AML-193 (cell line): ENCODE measurements at places on chromosomes 16 and 17.

DNA sequence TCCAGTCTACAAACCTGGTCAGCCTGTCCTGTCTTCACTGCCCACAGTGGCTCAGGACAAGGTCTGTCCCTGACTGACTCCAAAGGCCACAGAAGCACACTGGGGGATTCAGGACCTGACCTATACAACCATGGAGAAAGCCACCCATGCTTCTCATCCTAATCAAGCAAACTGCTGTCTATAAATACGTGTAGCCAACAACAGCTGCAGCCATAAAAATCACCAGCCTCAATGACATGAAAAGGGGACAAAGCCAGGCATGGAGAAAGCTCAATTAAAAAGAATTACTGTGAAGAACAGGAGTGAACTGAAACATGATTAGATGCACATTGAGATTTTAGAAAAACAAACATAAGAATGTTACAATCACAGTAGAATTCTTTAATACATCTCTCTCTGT is 170.1 kb downstream of the CDK5R1 start:
- no peak for DNase-seq

- no peak for DNase-seq
Measured at GRCh38 chr17:65222214-65222738, 85.1 kb downstream of the RGS9 start.

DNA sequence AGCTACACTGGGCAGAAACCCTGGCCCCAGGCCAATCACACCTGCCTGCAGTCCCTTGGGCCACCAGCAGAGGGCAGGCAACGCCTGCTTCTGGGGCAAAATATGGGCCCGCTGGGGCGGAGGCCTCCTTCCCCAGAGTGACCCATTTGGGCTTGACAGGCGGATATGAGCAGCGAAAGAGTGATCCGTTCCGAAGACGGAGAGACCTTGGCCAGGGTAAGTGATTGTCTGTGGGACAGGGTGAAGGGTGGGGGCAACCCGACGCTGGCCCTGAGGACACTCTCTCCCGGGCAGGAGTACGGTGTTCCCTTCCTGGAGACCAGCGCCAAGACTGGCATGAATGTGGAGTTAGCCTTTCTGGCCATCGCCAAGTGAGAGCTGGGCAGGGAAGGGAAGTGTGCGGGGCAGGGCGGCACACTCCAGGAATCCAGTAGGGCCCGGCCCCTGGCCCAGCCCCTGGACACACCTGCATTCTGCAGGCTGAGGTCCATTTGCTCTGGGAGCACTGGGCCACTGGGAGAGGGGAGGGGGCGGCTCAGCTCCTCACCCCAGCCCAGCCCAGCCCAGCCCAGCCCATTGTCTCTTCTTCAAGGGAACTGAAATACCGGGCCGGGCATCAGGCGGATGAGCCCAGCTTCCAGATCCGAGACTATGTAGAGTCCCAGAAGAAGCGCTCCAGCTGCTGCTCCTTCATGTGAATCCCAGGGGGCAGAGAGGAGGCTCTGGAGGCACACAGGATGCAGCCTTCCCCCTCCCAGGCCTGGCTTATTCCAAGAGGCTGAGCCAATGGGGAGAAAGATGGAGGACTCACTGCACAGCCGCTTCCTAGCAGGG is 3.5 kb upstream of the NHERF1 start:
- peak; percentile 51 for DNase-seq

- DNase-seq, result no peak
Measured at GRCh38 chr17:7060165-7060891, 16.4 kb upstream of the SLC16A11 start.

DNA sequence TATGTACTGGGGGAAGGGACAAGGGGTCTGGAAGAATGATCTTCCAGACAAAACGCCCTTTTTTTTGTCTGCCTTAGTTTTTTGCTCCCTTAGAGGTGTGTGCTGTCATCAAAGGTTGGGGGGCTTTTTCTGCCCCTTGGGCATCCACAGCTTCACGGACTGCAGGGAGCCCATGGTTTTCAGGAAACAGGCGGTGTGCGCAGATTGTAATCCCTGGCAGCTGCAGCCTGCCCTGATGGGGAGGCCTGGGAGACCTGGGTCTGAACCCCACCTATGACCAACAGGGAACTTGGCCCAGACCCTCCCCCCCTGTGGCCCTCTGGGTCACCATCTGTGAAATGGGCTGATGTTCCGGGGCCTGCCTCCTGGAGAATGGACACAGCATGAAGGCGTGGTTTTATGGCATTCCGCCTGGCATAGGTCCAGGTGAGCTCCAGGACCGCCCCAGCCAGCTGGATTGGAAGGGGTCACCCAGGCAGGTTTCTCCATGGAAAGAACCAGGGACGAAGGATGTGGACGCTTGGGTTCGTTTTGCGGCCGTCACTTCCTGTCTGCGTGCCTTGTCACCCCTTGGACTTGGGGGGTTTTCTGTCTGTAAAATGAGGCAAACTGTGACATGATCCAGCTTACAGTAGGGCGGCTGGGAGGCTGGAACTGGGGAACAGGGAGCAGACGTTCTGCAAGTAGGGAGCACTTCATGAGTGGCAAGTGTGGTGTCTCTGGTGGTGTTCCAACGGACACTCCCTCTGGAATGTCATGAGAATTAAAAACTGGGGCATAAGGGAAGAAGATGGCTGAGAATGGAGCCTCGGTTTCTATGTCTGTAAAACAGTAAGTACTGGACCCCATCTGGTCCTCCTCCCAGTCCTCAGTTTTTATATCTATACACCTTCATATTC is 1.5 kb downstream of the CPNE2 start:
- DNase-seq, result no peak

- no peak for DNase-seq
Measured at GRCh38 chr17:64749306-64749705, 87.2 kb upstream of the SMURF2 start.

DNA sequence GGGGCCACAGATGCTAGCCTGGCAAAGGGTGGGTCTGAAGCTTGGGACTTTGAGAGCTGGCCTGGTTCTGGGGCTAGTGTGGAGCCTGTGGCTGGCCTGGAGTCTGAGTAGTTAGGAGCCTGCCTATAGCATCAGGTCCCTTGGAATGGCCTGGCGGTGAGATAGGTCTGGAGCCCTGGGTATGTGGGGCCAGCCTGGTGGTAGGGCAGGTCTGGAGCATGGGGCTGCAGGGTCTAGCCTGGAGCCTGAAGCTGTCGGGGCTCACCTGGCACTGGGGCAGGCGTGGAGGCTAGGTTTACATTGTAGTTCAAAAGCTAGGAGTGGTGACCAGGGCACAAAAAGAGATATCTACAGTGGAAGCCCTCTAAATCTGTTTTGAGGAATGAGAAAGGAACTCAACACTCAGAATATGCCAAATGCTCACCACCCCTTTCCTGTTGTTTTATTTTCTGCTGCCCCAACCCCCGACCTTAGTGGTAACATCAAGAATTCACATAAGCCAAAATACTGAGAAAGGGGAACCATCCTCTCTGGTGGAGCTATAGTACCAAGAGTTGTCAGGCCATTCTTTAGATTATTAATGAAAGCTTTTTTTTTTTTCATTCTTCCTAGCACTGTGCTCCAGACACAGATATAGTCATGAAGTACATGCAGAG is 100.3 kb downstream of the TANC2 start:
- DNase-seq, result peak; percentile 23
